ENCODE measurements at places on chromosomes 5 and 9.

- DNase-seq, result no peak
These were observed 26.2 kb downstream of the TYRP1 start for GRCh38 chr9:12719431-12719830.

- no peak for DNase-seq
These were observed 367.5 kb upstream of the BRINP1 start for GRCh38 chr9:119736491-119737454.

- no peak for DNase-seq
These were observed 10.6 kb upstream of the ASPN start for GRCh38 chr9:92492781-92493401.

GRCh38 chr9:6929441-6930215 is 171.9 kb downstream of the KDM4C start:
- no peak for DNase-seq

- DNase-seq, result no peak
These were observed 52.5 kb upstream of the CDKN2AIPNL start for GRCh38 chr5:134463991-134464760.

GRCh38 chr5:158422653-158423515 is 563.9 kb upstream of the CLINT1 start:
- no peak for DNase-seq

- DNase-seq, result no peak
These were observed 108.8 kb downstream of the ESM1 start for GRCh38 chr5:54876556-54876955.

GRCh38 chr5:134549714-134550113 is 24.2 kb downstream of the JADE2 start:
- no peak for DNase-seq

DNA sequence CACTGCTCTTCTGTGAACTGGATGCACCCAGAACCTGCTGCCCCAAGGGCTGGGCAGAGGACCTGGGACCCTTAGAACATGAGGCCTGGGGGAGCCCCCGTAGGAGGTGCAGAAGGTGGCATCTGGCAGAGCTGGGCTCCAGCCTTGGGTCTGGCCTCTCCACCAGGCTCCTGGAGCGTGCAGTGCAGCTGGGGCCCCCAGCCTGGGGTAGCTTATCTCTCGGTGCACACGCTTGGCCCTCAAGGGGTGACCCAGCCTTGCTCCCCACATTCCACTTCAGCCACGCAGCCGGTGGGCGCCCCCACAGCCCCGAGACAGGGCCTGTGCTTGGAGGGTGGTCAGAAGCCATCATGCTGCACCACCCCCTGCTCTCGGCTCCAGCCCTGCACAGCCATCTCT is 5.6 kb upstream of the NR5A1 start:
- DNase-seq, result no peak

- DNase-seq, result no peak
These were observed 955 bp upstream of the GALNT12 start for GRCh38 chr9:98806394-98807035.

GRCh38 chr5:68749631-68750030 is 344.2 kb upstream of the SLC30A5 start:
- DNase-seq, result no peak

GRCh38 chr5:4230471-4230785 is 634.8 kb downstream of the IRX1 start:
- DNase-seq, result no peak

DNA sequence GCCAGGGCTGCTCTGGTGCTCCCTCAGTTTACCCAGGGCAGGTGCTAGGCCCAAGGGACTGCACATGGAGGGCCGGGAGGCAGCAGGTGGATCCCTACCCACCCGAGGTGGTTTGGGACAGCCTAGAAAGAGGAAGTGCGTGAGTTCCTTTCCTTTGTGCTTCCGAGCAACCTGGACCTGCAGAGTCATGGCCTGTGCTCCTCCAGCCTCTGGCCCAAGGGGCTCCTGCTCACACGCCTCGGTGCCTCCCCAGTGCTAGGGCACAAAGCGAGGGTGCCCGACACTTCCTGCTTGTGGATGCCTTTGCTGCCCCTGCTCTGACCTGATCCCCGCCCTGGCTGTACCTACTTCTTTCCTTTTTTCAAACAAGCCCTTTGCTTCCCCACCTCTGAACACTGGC is 79.3 kb downstream of the RXRA start:
- no peak for DNase-seq

DNA sequence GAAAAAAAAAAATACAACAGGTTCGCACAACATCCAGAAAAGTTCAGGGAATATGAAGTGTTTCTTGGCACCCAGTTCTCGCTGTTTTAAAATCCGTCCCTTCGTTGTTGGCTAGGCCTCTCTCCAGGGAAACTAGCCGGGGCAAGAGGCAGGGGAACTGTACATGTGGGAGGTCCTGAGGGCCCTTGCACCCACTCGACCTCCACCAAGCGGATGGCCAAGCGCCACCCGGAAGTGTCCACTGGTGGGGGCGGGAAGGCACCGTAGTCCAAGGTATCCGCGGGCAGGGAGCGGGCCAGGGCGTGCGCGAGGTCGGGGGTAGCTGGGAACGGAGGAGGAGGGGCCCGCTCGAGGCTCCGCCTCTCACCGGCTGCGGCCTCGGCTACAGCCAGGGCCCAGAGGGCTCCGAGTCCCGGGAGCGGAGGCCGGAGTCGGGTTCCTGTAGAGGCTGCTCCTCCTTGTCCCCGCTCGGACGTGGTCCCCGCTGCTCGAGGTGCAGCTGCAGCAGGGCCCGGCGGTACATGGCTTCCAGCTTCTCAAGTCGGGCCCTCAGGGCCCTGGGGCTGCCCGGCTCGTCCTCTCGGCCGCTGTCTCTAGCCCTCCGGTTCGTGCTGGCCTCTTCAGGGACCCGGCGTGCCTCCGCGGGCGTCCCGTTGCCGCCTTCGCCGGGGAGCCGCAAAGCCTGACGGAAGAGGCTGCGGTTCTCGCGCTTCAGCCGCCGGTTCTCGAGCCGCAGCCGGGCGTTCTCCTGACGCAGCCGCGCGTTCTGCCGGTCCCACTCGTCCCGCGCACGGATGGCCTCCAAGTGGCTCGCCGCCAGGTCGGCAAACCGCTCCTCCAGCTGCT is 720 bp downstream of the TUSC1 start:
- no peak for DNase-seq

DNA sequence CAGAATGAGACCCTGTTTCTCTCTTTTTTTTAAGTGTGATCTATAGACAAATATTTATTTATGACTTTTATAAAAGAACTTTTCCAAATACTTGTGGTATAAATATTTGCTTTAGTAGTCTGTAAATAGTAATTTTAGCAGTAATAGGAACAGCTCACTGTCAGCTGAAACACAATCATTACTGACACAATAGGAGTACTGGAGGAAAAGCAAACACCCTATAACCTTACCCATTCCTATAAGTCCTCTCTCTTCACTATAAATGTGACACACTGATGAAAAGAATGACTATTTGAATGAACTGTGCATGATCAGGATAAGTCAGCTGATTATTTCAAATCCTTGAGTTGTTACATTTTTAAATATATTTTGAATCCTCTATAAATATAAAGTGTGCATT is 72.4 kb downstream of the CDH12 start:
- no peak for DNase-seq

GRCh38 chr5:114305402-114306207 is 56.3 kb upstream of the KCNN2 start:
- DNase-seq, result no peak

GRCh38 chr5:40746703-40747102 is 9.1 kb downstream of the TTC33 start:
- no peak for DNase-seq

DNA sequence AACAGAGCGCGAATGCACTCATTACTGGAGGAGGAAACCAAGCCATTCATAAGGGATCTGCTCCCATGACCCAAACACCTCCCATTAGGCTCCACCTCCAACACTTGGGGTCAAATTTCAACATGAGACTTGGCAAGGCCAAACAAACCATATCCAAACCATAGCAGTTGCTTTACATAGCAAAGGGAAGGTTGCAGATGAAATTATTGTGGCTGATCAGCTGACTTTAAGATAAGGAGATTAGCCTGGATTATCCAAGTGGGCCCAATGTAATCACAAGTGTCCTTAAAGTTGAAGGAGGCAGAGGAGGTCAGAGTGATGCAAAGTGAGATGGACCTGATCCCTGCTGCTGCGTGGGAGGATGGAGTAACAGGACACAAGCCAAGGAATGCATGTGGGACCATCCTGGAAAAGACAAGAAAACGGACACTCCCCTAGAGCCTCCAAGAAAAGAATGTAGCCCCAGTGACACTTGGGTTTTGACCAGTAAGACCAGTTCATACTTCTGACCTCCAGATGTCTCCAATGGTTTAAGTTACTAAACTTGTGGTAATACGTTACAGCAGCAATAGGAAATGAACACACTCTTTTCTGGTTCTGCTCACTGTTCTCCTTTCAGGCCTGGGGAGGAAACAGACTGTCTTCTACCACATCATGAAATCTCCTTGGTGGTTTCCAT is 167.3 kb downstream of the GNAQ start:
- no peak for DNase-seq

DNA sequence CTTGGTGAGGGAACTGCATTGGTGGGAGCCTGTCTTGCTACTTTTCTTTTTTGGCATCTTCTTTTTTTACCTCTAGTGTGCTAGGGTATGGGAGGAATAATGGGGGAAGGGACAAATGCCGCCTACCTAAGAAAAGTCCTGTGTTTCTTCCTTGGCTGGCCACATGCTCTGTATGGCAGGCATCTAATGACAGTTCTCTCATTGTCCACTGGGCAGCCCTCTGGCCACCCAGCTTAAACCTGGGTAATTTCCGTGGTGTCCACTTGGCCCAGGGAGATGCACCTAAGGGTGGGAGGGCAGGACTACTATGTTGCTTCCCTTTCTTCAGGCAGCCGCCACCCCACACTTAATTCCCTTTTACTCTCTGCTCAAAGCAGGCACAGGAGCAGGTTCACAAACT is 173.1 kb downstream of the YTHDC2 start:
- no peak for DNase-seq

GRCh38 chr5:56270058-56270457 is 36.9 kb upstream of the ANKRD55 start:
- DNase-seq, result no peak

DNA sequence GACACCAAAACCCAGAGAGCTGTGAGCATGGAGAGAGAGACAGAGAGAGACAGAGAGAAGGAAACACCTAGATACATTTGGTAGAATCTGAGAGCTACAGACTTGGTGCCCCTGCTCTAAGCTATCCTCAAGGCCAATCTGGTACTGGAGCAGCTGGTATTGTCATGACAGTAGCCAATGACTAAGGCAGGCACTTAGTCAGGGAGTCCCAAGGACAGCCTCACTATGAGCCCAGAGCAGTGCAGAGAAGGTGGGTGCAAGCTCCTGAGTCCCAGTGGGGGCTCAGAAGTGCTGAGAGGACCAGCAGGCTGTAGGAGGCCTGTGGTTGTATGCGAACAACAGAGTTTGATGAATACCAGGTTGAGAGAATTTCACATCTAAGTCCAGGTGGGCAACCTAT is 300.4 kb upstream of the ZNF608 start:
- DNase-seq, result no peak
